ENCODE measurements at places on chromosomes 7 and 10.

- H3K36me3 ChIP-seq = no peaks in the 10 kb centered on the region
- H3K4me1 ChIP-seq = no peaks in the 10 kb centered on the region
- H3K27ac ChIP-seq = no peak overlapping the region
- DNase-seq = no peak
- no peak overlapping the region for H3K4me3 ChIP-seq
Observed at GRCh38 chr10:59064080-59064692, 112.3 kb upstream of the PHYHIPL start.

DNA sequence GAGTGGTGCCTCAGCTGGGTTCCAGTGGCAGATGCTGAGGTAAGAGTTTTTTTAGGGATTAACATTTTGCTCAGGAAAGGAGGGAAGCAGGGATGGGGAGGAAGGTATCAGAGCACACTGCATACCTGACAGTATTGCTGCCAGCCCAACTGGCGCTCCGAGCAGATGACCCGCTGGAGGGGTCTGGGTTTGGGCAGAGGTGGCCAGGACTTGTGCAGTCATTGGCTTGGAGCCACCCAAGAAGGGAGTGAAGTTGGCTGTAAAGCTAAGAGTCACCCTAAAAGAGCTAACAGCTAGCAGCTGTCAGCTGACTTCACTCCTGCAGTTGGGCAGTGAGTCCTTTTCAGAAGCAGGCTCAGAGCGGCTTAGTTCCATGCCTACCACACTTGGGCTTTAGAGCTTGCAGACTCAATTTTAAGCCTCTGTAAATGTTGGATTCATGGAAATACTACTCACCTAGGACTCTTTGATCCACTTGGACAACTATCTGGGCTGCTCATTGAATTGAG is 5.8 kb upstream of the ARHGAP22 start:
- no peaks in the 10 kb centered on the region for H3K4me1 ChIP-seq
- no peaks in the 10 kb centered on the region for H3K27me3 ChIP-seq
- no peak overlapping the region for H3K4me3 ChIP-seq
- no peak for DNase-seq
- no peak overlapping the region for H3K27ac ChIP-seq

- no peaks in the 10 kb centered on the region for H3K4me1 ChIP-seq
- no peaks in the 10 kb centered on the region for H3K36me3 ChIP-seq
- no peak overlapping the region for H3K27ac ChIP-seq
- no peaks in the 10 kb centered on the region for H3K27me3 ChIP-seq
- H3K4me3 ChIP-seq = no peak overlapping the region
Observed at GRCh38 chr7:18916826-18917225, 200.6 kb downstream of the TWIST1 start.

DNA sequence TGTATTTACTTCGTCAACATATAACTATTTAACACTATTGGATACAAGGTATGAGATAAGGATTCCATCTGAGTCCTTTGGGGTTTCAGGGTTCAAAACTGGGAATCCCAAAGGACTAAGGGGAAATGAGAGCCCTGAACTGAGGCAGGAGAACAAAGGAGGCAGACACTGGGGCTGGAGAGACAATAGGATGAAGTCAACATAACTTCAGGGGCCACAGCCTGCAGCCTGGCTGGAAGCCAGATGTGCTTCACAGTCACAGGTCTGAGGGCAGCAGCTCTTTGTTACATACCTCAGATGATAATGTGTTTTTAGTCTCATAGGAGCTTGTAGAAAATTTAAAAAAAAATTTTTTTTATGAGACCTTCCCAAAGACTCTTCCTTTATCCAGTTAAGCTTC is 73.3 kb downstream of the NRF1 start:
- no peaks in the 10 kb centered on the region for H3K27me3 ChIP-seq
- H3K4me3 ChIP-seq = no peak overlapping the region
- no peaks in the 10 kb centered on the region for H3K36me3 ChIP-seq
- no peak overlapping the region for H3K27ac ChIP-seq
- no peaks in the 10 kb centered on the region for H3K4me1 ChIP-seq

DNA sequence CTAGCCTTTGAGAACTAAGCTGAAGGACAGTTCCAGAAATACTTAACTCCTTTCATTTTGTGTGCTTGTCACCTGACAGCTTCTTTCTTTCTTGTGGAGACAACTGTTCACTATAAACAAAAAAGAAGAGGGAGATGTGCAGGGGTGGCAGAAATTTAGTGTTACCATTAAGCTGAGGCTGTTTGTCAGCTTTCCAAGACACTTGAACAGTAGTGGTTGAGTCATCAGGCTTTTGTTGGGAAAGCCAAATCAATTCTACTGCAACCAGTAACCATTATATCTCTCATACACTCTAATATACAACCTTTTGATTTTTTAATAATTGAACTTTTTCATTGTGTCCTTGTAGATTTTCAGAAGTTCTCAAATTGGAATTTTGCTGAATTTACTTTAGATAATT is 75.3 kb downstream of the POLL start:
- H3K27ac ChIP-seq = no peak overlapping the region
- DNase-seq = no peak
- H3K36me3 ChIP-seq = no peaks in the 10 kb centered on the region
- H3K4me1 ChIP-seq = no peaks in the 10 kb centered on the region

DNA sequence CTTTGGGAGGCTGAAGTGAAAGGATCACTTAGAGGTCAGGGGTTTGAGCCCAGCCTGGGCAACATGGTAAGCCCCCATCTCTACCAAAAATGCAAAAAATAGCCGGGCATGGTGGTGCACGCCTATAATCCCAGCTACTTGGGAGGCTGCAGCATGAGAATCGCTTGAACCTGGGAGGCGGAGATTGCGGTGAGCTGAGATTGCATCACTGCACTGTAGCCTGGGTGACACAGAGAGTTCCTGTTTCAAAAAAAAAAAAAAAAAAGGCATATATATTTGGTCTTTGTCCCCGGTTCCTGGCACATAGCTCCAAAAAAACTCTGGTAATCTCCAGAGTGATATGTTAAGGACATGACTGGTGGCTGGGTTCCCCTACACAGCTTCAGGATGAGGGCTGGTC is 147.3 kb downstream of the SEC23IP start:
- DNase-seq = no peak
- no peaks in the 10 kb centered on the region for H3K27me3 ChIP-seq
- no peaks in the 10 kb centered on the region for H3K4me1 ChIP-seq

DNA sequence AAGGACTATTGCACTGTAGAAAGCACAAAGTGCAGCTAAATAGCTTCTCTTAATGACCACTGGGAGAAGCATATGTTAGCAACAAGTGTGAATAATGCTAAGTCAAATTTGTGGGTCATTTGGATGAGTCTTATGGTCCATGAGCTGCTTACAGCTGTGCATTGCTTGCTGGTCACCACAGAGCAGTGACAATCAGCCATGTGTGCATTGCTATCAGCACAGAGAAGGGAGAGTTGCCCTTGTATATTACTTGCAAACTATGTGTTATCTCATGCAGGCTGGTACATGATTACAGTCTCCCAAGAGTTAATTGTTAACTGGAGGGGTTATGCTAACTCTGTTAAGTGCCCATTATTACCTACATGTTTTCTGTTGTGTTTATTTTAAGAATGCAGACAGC is 25.7 kb downstream of the MRPS33 start:
- no peak for DNase-seq
- H3K27me3 ChIP-seq = no peaks in the 10 kb centered on the region
- H3K4me3 ChIP-seq = no peak overlapping the region

DNA sequence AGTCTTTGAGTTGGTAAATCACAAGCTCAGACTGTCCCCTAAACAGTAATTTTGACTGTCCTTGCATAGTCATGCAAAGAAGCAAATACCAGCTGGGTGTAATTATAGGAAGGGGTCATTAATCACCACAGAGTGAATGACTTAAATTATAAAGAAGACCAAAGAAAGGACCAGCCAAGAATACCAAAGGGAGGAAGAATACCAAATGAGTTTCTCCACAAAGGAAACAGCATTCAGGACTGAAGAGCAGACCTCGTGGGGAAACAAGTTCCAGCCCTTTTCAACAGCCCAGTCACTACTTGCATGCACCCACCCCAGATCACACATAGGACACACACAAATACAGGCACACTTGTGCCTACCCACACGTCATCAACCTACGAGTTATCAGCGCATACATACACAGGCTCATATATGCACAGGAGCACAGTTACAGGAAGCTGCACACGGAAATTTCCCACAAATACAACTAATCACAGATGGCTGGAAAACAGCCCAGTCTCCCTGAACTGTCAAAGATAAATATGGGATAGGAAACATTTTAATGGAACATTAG is 77.6 kb downstream of the DENND2A start:
- no peaks in the 10 kb centered on the region for H3K36me3 ChIP-seq
- no peak overlapping the region for H3K4me3 ChIP-seq
- H3K27ac ChIP-seq = no peak overlapping the region
- no peaks in the 10 kb centered on the region for H3K4me1 ChIP-seq

- no peak overlapping the region for H3K27ac ChIP-seq
- no peaks in the 10 kb centered on the region for H3K27me3 ChIP-seq
- peaks cover 14% of the 10 kb centered on the region for H3K4me1 ChIP-seq
- DNase-seq = no peak
- H3K36me3 ChIP-seq = no peaks in the 10 kb centered on the region
Observed at GRCh38 chr7:151940048-151940811, 16.0 kb upstream of the GALNTL5 start.

DNA sequence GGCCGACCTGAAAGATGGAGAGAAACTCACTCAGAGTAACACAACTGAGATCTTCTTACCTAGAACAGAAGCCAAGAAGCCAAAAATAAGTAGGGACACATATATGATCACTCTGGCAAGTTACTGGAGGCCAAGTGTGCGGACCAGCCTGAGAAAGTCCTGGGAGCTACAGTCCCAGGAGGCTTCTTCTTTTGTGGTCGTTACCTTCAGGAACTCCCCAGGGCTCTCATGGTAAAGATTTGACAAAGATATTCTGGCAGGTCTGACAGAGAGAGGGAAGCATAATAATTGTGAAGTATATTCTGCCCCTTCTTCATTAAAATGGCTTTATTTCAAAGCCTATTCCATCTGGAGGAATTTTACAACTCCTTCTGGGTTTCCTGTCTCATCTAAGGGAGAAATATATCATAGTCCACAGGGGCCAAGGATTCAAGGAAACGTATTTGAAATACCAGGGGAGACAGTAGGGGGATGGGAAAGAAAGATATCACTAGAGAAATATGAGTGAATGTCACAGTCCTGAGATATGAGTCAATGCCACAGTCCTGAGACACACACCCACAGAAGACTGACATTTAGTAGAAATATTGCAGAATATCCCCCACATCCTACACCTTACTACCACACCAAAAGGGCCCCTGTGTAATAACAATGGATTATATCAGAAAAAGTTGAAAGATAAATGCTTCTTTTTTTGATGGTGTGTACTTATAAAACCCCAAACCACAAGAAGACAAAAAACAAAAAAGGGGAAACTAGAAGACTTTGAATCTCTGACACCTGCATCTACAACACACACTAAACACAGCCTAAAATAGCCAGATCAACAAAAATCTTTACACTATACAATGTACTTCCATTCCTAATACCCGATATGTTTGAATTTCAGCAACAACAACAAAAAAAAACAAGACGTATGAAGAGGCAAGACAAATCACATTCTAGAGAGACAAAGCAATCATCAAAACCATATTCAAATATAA is 594.2 kb upstream of the NRG3 start:
- no peaks in the 10 kb centered on the region for H3K4me1 ChIP-seq
- no peaks in the 10 kb centered on the region for H3K27me3 ChIP-seq
- no peaks in the 10 kb centered on the region for H3K36me3 ChIP-seq
- H3K4me3 ChIP-seq = no peak overlapping the region
- no peak overlapping the region for H3K27ac ChIP-seq
- no peak for DNase-seq

DNA sequence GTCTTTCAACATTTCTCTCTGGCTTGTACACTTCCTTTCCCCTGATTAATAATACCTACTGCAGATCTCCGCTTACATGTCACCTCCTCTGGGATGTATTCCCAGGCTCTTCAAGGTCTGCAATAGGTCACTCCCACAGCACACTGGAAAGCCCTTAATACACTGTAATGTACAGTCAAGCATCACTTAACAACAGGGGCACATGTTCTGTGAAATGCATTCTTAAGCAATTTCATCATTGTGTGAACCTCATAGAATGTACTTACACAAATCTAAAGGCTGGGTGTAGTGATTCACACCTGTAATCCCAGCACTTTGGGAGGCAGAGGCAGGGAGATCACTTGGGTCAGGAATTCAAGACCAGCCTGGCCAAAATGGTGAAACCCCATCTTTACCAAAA is 1.9 kb downstream of the COX15 start:
- H3K27ac ChIP-seq = no peak overlapping the region
- peaks cover 31% of the 10 kb centered on the region for H3K4me1 ChIP-seq
- H3K27me3 ChIP-seq = no peaks in the 10 kb centered on the region
- peaks cover 12% of the 10 kb centered on the region for H3K36me3 ChIP-seq
- no peak overlapping the region for H3K4me3 ChIP-seq

GRCh38 chr10:33272635-33273034 is 61.8 kb downstream of the NRP1 start:
- H3K27ac ChIP-seq = no peak overlapping the region
- DNase-seq = no peak
- no peak overlapping the region for H3K4me3 ChIP-seq
- no peaks in the 10 kb centered on the region for H3K4me1 ChIP-seq
- no peaks in the 10 kb centered on the region for H3K36me3 ChIP-seq

GRCh38 chr10:18345308-18345707 is 205.1 kb downstream of the CACNB2 start:
- H3K4me1 ChIP-seq = no peaks in the 10 kb centered on the region
- H3K27me3 ChIP-seq = no peaks in the 10 kb centered on the region
- H3K4me3 ChIP-seq = no peak overlapping the region
- H3K36me3 ChIP-seq = no peaks in the 10 kb centered on the region

GRCh38 chr7:145624618-145625017 is 492.0 kb upstream of the CNTNAP2 start:
- no peak overlapping the region for H3K27ac ChIP-seq
- H3K4me3 ChIP-seq = no peak overlapping the region
- H3K4me1 ChIP-seq = no peaks in the 10 kb centered on the region
- no peaks in the 10 kb centered on the region for H3K36me3 ChIP-seq
- no peaks in the 10 kb centered on the region for H3K27me3 ChIP-seq
- no peak for DNase-seq

DNA sequence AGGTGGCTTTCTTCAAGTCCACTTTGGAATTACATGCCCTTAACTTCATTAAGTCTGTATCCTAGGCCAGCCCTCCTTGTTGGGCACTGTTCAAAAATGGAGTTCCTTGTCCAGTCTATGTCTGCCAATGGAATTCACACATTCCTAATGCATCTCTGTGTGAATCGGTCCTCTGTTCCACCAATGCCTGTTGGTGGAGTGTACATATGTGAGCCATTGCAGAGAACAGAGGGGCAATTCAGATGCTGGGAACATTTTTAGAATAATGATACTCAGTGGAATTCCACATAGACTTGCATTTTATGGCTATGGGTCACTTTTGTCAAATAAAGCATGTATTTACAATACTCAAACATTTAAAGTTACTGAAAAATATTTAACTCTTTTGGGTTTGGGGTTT is 108.3 kb downstream of the COL28A1 start:
- DNase-seq = no peak
- H3K4me1 ChIP-seq = no peaks in the 10 kb centered on the region
- H3K27me3 ChIP-seq = no peaks in the 10 kb centered on the region
- no peak overlapping the region for H3K4me3 ChIP-seq
- no peak overlapping the region for H3K27ac ChIP-seq

Measured in CD4-positive, alpha-beta memory T cell (primary cell).